Gastrocnemius medialis (tissue), 4 donors: ENCODE measurements at places on chromosomes 16 and 17.

DNA sequence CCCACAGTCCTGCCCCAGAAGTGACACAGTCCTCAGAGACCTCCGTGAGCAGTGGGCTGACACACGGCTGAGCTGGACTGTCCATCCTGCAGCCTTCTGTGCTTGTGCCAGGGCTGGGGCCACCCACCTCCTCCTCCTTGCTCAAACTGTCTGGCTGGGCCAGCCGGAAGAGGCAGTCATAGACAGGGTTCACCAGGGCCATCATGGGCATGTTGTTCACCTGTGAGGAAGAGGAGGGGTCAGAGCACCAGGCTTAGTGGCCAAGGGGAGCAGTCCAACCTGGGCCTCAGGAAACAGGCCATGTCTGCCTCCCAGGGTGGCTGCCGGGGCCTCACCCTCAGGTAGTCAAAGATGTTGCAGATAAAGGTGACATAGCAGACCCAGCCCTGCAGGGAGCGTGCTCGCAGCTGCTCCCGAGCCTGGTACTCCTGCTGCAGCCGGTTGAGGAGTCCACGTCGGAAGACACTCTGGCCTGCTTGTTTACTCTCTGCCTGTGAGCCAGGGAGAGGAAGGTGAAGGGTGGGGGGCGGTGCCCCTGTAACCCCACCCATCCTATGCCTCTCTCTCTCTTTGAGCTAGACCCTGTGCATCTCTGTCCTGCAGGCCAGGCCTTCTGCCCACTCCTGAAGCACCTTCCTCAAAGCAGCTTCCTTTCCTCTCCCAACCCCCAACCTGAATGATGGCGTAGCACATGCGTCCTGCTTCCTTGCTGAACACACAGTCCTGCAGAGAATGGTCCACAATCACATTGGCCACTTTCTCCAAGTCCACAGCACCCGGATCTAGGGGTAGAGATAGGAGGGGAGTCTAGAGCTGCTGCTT is 3.4 kb downstream of the MIF4GD start:
- DNase-seq: no peak
- peak overlapping the region; percentile 40 for H3K27ac ChIP-seq

- H3K4me1 ChIP-seq: peaks cover 11% of the 10 kb centered on the region
- DNase-seq: no peak
- H3K4me3 ChIP-seq: no peak overlapping the region
- no peak overlapping the region for H3K27ac ChIP-seq
- no peaks in the 10 kb centered on the region for H3K27me3 ChIP-seq
- no peaks in the 10 kb centered on the region for H3K36me3 ChIP-seq
Measured at GRCh38 chr16:65305266-65305959, 183.6 kb upstream of the CDH11 start.

GRCh38 chr17:81069135-81069645 is 34.2 kb downstream of the BAIAP2 start:
- H3K4me1 ChIP-seq: peaks cover 12% of the 10 kb centered on the region
- DNase-seq: peak; percentile 57
- no peaks in the 10 kb centered on the region for H3K36me3 ChIP-seq
- no peak overlapping the region for H3K4me3 ChIP-seq
- H3K27me3 ChIP-seq: no peaks in the 10 kb centered on the region

DNA sequence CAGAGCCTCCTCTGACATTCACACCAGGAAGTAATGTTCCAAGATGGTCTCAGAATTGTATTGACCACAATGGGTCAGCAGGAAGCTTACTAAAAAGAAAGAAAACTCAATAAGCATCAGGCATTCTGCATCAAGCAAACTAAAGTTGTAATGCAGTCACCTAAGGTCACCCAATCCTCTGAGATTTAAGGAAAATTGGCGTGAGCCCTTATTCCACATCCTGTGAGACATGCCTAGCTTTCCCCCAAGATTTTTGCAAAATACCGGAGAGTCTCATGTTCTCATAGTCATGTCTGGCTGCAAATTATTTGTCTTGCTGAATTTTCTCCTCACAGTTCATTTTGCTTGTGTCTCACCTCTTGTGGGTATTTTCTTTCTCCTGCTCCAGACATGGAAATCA is 417.1 kb upstream of the SOX9 start:
- no peaks in the 10 kb centered on the region for H3K36me3 ChIP-seq
- H3K4me3 ChIP-seq: no peak overlapping the region
- no peaks in the 10 kb centered on the region for H3K4me1 ChIP-seq
- no peaks in the 10 kb centered on the region for H3K27me3 ChIP-seq
- H3K27ac ChIP-seq: no peak overlapping the region
- no peak for DNase-seq

GRCh38 chr16:69563605-69564580 is 1.9 kb upstream of the NFAT5 start:
- H3K4me3 ChIP-seq: no peak overlapping the region
- DNase-seq: no peak
- H3K27me3 ChIP-seq: no peaks in the 10 kb centered on the region
- peak overlapping the region; percentile 98 for H3K27ac ChIP-seq

DNA sequence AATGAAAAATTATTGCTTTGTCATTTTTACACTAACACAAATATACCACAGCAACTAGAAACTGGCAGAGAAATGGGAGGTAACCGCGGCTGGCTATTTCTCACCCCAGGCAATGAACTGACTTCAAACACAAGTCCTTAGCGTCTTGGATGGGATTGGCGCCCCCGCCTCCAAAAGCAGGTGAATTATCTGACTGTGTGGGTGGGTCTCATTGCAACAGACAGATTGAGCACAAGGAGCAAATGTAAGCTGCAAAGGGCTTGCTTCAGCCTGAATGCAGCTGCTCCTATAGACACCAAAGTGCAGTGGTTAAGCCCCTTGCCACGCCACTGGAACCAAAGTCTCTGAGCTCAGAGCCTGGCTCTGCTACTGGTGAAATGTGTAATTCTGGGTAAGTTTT is 225.0 kb downstream of the XYLT1 start:
- no peak overlapping the region for H3K27ac ChIP-seq
- DNase-seq: no peak

- H3K27ac ChIP-seq: no peak overlapping the region
- DNase-seq: no peak
- H3K27me3 ChIP-seq: no peaks in the 10 kb centered on the region
- no peaks in the 10 kb centered on the region for H3K36me3 ChIP-seq
Measured at GRCh38 chr17:28271431-28271830, 47.6 kb upstream of the TMEM97 start.

DNA sequence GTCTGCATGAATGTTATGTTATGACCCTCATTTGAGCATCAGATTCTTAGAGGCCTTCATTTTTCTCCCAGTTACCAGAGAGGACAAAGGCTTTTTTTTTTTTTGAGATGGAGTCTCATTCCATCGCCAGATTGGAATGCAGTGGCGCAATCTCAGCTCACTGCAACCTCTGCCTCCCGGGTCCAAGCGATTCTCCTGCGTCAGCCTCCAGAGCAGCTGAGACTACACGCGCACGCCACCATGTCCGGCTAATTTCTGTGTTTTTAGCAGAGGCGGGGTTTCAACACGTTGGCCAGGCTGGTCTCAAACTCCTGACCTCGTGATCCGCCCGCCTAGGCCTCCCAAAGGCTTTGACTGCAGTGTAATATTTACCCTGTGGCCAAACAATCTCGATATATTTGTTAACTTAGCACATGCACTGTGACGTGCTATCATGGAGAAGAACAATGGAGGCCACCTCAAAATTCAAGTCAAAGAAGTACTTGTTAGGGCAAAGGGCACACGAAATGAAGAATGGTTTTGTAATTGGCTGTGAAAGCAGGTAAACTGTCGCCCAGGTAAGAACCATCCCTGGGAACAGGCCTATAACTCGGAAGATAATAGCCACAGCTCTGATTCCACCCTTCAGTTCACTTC is 303.4 kb downstream of the SLC39A11 start:
- no peak for DNase-seq
- H3K27me3 ChIP-seq: no peaks in the 10 kb centered on the region
- no peaks in the 10 kb centered on the region for H3K4me1 ChIP-seq
- H3K36me3 ChIP-seq: no peaks in the 10 kb centered on the region

DNA sequence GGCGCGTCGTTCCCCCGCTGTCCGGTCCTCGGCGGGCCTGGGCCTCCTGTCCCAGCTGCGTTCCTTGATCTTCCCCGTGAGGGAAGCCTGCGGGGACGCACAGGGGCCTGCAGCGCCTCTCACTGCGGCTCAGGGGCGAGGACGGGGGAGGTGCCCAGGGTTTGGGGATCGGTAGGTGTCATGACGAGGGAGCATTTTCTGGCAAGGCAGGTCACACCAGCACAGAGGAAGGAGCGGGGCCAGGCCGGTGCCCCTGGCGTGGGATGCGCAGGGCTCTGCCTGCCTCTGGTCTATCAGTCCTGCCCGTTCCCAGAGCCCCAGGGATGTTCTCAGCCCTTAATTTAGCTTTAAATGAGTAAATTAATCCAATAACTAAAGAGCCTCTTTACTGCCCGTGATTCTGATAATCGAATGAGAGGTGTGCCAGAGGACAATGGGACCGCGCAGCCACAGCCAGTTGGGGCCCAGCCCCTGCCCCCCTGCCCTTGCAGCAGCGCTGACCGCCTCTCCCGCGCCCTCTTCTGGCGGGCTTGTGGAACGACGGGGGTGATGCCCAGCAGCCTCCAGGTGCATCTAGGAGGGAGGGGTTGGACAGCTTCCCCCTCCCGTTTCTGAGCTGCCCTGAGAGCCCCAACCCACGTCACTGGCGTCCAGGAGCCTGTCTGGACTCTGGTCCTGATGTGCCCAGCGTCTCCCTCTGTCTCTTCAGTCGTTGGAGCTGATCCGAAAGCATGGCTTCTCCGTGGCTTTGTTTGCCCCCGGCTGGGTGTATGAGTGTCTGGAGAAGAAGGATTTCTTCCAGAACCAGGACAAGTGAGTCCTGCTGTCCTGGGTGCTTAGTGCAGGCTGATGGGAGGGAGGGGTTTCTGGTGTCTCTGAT is 7.9 kb downstream of the ENGASE start:
- no peak overlapping the region for H3K4me3 ChIP-seq
- no peak for DNase-seq
- H3K27me3 ChIP-seq: no peaks in the 10 kb centered on the region
- peak overlapping the region; percentile 30 for H3K27ac ChIP-seq
- H3K4me1 ChIP-seq: peaks cover 14% of the 10 kb centered on the region

GRCh38 chr17:62807812-62808575 is at the start of gene MARCHF10:
Gene MARCHF10 (minus strand): TSS chr17:62808314. CDS start chr17:62801735, 6,579 bp downstream.
- H3K4me3 ChIP-seq: no peak within 1 kb of the TSS
- no peak within 1 kb of the TSS for H3K27ac ChIP-seq
- H3K27me3 ChIP-seq: peaks cover 19% of the 10 kb centered on the region
- no peaks in the 10 kb centered on the region for H3K4me1 ChIP-seq

DNA sequence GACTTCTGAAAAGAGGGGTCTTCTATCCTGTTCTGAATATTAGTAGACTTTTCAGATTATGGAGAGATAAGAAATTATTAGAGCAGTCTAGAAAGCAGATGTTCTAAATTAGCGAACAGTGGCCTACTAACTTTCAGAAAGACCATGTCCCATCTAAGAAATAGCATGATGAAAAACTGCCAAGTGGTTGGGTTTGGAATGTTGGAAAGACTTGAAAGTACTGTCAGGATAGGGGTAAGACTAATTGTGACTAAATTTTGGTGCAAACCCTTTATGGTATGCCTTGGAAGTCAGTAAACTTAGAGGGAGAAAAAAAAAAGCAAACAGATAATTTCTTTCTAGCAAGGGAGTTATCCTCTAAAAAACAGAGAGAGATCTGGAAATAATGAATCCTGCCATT is 41.1 kb downstream of the TANGO6 start:
- no peaks in the 10 kb centered on the region for H3K4me1 ChIP-seq
- peaks cover 43% of the 10 kb centered on the region for H3K36me3 ChIP-seq
- H3K27ac ChIP-seq: no peak overlapping the region
- no peak for DNase-seq
- H3K27me3 ChIP-seq: no peaks in the 10 kb centered on the region

DNA sequence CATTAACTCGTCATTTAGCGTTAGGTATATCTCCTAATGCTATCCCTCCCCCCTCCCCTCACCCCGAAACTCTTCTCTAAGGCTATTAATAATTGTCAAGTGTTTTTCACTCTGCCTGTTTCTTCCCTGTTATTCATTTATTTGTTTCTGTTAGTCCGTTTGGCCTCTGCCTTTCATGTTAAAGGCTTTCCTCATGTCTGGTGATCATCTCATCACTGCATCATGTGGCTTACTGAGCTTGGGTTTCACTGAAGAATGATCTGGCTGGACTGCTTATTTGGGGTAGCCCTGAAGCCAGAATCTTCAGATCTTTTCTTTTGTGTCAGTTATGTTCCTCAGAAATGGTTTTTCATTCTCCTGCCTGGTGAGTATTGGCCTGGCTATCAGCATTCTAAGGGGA is 9.5 kb downstream of the UTP4 start:
- no peak for DNase-seq
- peaks cover 5% of the 10 kb centered on the region for H3K36me3 ChIP-seq
- no peaks in the 10 kb centered on the region for H3K27me3 ChIP-seq

DNA sequence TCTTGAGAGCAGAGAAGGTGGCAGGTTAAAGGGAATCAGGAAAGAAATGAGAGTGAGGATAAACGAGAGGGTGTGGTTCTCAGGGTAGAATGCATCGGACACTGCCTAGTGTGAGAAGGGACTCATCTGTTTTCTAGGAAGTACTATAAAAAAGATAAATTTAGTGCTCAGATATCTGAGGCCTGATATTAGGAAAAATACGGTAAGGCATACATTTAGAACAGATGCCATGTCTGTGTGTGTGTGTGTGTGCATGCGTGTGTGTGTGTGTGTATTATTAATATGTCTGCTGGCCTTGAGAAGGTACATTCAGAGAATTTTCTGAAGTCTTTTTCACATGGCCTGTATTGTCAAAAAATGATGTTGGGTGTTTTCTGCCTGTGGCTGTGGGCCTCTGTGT is 414.8 kb downstream of the MAF start:
- H3K27ac ChIP-seq: no peak overlapping the region
- no peak for DNase-seq
- no peaks in the 10 kb centered on the region for H3K4me1 ChIP-seq
- no peaks in the 10 kb centered on the region for H3K27me3 ChIP-seq
- H3K36me3 ChIP-seq: no peaks in the 10 kb centered on the region

GRCh38 chr16:4496305-4496704 is 20.1 kb downstream of the HMOX2 start:
- H3K27ac ChIP-seq: peak overlapping the region; percentile 61
- no peak for DNase-seq
- no peak overlapping the region for H3K4me3 ChIP-seq
- peaks cover 42% of the 10 kb centered on the region for H3K4me1 ChIP-seq
- H3K27me3 ChIP-seq: no peaks in the 10 kb centered on the region

- H3K36me3 ChIP-seq: no peaks in the 10 kb centered on the region
- H3K27me3 ChIP-seq: no peaks in the 10 kb centered on the region
- H3K27ac ChIP-seq: peak overlapping the region; percentile 96
- H3K4me3 ChIP-seq: no peak overlapping the region
- no peak for DNase-seq
Measured at GRCh38 chr17:48067245-48067644, 19.1 kb downstream of the NFE2L1 start.

- H3K4me1 ChIP-seq: no peaks in the 10 kb centered on the region
- no peaks in the 10 kb centered on the region for H3K27me3 ChIP-seq
Measured at GRCh38 chr16:25155553-25156460, 44.3 kb downstream of the LCMT1 start.

DNA sequence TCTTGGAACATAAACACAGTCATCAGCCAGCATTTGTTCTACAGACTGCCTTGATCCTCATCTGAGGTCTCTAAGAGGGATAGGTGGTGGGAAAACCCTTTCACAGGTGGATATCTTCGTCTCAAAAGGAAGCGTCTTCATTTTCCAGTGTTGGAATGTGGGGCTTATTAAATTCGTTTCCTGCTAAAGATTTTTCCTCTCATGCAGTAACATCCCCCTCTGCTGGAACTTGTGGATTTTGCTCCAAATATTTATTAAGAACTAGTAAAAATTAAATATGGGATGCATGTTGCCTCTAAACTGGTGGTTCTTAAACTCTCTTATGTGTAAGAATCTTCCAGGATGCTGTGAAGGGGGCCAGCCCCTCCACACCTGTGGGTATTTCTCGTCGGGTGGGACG is 20.1 kb upstream of the MLYCD start:
- H3K36me3 ChIP-seq: no peaks in the 10 kb centered on the region
- no peak overlapping the region for H3K27ac ChIP-seq
- no peak overlapping the region for H3K4me3 ChIP-seq
- no peaks in the 10 kb centered on the region for H3K4me1 ChIP-seq
- no peak for DNase-seq
